ENCODE measurements at places on chromosomes 13 and 19.

- no peak for DNase-seq
These were observed 47.0 kb upstream of the RAP2A start for GRCh38 chr13:97386801-97387484.

GRCh38 chr13:46743191-46743590 lies 53.8 kb downstream of the ESD start:
- DNase-seq, result no peak

GRCh38 chr19:15337202-15337601 lies 4.9 kb upstream of the BRD4 start:
- DNase-seq, result no peak

GRCh38 chr13:49683489-49683888 lies 7.8 kb downstream of the EBPL start:
- DNase-seq, result no peak

DNA sequence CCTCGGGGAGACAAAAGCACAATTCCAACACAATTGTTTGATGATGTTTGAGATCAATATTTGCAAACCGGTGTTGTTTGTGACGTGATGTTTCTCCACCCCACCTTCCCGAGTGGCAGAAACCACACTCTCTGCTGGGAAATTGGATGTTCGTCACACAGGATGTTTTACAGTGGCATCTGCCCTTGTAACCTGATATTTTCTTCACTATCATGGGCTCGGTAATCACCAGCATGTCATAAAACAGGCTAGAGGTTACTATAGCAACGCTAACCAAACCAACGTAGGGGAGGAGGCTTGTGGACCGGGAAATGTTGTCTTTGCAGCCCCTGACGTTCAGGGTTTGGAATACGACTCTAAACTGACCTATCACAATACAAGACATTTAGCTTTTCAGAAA lies 454.5 kb downstream of the IRS2 start:
- DNase-seq, result no peak

DNA sequence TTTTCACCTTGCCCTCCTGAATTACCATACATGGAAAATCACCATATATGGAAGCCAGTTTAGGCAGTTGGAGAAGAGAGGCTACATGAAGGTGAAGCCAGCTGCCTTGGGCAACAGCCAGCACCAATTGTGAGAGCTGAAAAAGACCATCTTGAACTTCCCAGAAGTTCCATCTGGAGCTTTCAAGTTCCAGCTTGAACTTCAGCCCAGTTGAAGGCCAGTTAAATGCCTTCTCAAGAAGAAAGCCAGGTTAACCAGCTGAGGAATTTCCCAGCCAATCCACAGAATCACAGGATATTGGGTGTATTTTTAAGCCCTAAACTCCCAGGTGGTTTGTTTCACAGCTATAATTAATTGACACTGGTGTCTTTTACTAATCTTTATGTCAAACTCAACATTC lies 713.6 kb upstream of the MIR17HG start:
- no peak for DNase-seq

DNA sequence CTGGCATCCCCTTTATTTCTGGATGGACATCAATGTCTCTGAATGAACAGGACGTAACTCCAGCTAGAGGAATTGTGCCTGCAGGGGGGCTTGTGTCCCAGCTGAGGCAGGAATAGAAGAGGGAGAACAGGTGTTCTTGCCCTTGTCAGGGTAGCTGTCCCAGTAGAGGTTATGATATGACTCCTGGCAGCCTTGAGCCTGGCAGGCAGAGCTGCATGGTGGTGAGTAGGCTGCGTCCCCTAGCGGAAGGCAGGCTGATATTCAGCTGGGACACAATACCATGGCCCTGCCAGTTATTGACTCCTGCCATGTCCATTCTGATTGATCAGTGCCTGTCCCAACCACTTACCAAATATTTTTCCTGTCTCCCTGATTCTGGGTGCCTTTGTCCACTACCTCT lies 197.2 kb downstream of the RAP2A start:
- no peak for DNase-seq
